ENCODE measurements at places on chromosomes 4 and X. TPM values are rescaled to one million over a fixed set of nuclear protein-coding genes. Genes with fewer than 3 reads are reported as not detected.

IL2RG gene
- total RNA-seq, result not detected

CXorf49 gene
- not detected for total RNA-seq

MAGEA11 gene
- total RNA-seq, result not detected

TMPRSS11B gene
- total RNA-seq, result not detected

DDX60 gene
- 8.0 TPM for total RNA-seq

EDNRA gene
- 0.86 TPM for total RNA-seq

FAM241A gene
- total RNA-seq, result 4.2 TPM

GPRASP1 gene
- total RNA-seq, result 0.54 TPM

DNA sequence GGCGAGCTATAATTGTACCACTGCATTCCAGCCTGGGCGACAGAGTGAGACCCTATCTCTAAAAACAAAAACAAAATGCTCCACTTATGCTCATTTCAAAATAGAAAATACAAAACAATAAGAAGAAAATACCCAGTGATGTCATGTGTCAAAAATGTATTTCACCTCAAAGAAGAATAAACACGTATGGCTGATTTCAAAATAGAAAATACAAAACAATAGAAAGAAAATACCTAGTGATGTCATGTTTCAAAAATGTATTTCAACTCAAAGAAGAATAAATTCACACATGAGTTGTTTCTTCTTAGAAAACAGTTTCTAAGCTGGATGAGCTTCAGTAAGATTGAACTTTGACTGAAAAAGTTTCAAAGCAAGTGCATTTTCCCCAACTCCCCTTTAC, 20.3 kb upstream of the PDCL2 start:
- no peak for DNase-seq

DNA sequence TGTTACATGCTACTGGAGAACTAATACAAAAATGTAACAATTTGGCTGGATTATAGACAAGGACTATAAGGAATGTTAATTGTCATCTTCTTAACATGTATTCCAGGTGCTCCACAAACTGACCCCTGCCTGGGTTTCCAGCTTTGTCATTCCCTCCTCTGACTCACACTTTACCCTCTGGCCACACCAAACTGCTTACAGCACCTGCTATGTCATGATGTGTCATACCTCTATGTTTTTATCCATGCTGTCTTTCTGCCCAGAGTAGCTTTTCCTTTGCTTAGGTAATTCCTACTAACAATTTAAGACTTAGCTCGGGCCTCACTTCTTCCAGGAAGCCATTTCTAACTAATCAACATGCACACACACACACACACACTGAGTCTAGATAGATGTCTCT, 14.0 kb upstream of the SHROOM4 start:
- peak; percentile 68 for DNase-seq

DNA sequence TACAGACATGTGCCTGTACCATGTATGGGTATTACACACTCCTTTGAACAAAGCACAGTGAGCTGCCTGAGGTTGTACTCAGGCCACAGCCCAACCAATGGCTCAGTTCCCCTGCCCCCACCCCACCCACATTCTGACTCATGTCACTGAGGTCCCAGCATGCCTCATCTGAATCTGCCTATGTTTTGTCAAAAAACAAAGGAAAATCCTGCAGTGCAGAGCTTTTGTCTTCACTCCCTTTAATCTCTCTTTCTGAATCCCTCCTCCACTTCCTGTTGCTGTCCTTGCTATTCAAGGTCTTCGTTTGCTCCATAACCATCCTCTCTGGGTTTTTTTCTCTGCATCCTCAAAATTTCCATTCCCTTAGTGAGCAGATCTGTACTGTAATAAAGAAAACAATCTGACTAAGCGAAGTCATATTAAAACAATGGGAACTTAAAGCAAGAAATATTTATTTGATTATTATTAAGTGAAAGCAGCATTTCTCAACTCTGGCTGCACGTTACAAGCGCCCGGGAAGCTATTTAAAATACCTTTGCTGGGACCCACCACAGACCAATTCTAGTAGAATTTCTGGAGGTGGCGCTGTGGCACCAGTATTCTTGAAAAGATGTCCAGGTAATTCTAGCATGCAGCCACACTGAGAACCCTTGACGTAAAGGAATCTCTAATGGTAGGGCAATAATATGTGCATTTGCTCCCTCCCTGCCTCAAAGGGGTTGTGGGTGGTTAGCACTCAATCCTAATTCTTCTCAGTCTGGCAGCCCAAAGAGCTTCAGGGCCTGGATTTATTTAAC, 8.7 kb downstream of the GUCY2F start:
- peak; percentile 66 for DNase-seq

DNA sequence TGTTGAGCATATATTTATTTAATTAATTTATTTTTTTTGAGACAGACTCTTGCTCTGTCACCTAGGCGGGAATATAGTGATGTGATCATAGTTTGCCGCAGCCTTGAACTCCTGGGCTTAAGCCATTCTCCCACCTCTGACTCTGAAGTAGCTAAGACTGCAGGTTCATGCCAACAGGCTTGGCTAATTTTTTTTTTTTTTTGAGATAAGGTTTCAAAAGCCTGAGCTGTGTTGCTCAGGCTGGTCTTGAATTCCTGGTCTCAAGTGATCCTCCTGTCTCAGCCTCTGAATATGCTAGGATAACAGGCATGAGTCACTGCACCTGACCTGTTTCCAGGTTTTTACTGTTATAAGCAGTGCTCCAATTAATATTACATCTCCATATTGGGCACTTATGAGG, 4.8 kb downstream of the ADD1 start:
- no peak for DNase-seq

GRCh38 chrX:2958199-2958598, 29.1 kb upstream of the ARSD start:
- DNase-seq, result no peak

DNA sequence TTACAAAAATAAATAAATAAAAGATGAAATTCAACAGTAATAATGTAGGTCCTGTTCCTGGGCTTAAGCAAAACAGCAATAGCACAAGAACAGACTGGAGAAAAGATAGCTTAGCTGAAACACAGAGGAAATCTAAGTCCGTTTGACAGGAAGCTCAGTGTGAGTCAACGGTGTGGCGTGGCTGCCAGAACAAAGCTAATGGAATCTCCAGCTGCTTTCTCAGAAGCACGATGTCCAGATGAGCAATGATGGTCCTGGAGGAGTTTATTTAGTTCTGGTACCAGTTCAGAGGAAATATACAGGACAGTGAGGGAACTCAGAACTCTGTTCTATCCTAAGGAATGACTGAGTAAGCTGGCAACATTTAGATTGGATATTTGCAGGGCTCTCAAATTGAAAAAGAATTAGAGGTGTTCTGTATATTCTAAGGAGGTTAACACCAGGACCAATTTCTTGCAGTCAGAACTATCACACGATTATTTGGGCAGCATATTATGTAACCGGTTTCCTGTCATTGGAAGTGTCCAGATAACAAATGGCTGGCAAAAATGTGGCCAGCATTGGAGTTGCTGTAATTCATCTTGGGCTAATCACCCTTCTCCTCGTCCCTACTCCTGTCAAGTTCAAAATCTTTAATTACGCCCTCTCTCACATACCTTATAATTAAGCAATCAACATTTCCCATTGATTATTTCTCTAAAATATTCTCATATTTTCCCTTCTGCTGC, 12.7 kb downstream of the GAB3 start:
- peak; percentile 83 for DNase-seq

GRCh38 chr4:9835430-9835829, 54.0 kb downstream of the DRD5 start:
- DNase-seq, result no peak

DNA sequence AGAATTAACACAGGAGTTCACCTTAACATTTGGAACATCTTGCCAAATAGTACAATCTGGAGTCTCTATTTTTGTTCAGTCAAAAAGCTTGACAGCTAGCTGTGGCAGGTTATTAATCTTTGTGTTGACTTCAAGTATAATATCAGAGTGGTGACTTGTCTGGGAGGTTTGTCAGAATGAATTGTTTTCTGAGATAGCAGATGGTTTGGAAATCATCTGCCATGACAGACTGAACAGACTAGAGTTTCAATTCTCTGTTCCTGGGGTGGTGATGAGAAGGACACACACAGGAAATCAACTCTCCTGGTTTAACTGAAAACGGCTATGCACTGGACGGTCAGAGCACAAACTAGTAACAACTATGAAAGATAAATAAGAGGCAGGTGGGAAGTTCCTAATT, 203.3 kb upstream of the EMCN start:
- no peak for DNase-seq

GRCh38 chr4:17020451-17020850, 122.0 kb upstream of the LDB2 start:
- no peak for DNase-seq

GRCh38 chr4:80788798-80789197, 241.7 kb upstream of the BMP3 start:
- peak; percentile 12 for DNase-seq

- DNase-seq, result no peak
These were observed 52.5 kb upstream of the ATXN3L start for GRCh38 chrX:13372203-13372980.

- no peak for DNase-seq
These were observed 180.2 kb downstream of the FRAS1 start for GRCh38 chr4:78237360-78237759.

GRCh38 chrX:9647431-9647830, 118.2 kb downstream of the GPR143 start:
- DNase-seq, result no peak

DNA sequence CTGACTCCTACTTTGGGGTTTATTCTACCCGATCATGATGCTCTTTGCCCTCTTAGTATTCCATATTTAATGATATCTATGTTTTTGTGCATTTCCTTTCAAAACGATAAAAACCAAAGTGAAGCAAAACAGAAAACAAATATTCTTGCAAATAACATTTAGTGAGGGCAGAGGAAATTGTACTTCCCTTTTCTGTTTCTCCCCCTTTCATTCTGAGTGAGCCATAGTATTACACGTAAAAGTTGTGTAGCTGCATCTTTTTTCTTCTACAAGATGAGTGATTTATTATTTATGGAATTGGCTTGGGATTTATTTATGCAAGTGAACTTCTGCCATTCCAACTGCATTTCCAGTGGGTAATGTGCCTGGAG, 109.9 kb downstream of the AFF2 start:
- DNase-seq, result no peak

DNA sequence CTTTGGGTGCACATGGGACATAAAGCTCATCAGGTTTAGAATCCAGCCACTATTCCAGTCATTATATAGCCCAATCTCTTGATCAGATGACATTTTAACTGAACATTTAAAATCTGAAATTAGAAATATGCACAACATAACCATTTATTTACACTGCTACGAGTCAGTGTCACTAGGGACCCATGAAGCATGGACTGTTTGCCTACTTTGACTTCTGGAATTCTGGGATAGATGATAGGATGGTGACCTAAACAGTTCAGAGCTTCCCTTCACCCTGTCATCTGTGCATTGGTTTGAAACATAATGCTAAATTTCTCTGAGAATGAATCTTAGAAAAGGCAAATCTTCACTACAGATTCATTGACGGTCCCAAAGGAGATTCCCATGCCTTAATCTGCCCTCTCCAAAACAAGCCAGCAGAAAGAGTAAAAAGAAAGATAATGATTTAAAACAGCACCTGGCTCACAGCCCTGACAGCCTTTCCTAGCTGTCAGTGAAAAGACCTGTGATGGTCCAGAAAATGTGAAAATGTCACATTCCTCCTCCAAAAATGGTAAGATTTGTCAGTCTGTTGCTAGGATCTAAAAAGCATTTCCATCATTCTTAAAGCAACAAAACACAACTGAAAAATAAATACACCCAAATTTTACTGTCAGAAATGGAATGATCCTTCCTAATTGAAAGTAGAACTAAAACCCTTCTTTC, 18.9 kb upstream of the HERC3 start:
- peak; percentile 16 for DNase-seq

- no peak for DNase-seq
These were observed 210.3 kb upstream of the EPHA5 start for GRCh38 chr4:65880594-65880993.

GRCh38 chrX:97907791-97908190, 1024.1 kb downstream of the RPA4 start:
- DNase-seq, result no peak

DNA sequence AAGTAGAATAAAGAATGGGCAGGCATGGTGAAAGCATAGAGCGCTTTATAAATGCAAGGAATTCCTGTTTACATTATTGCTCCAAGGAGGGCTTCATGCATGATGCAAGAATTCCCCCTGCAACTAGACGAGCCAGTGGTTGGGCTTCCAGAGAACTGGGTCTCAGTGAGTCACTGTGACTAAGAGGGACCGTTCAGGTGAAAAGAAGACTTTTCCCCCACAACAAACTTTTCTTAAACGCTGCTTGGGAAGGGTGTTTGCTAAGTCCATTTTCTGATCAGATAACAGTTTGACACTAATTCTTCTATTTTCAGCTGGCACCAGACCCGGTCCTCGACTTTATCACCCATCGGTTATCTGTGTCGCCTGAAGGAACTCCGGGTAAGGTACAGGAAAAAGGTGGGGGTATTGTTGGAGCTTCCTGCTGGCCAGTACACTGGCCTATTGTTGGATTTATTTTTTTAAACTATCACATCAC, 40.1 kb downstream of the LDB2 start:
- peak; percentile 32 for DNase-seq
